ENCODE measurements at places on chromosomes 16 and 17. TPM values are rescaled to one million over a fixed set of nuclear protein-coding genes. Genes with fewer than 3 reads are reported as not detected.

ZNF207 gene
- total RNA-seq = 150 TPM

TBC1D3E gene
- total RNA-seq = not detected

KCNJ12 gene
- 3.1 TPM for total RNA-seq

MEIOC gene
- 0.28 TPM for total RNA-seq

KIF19 gene
- total RNA-seq = 0.85 TPM

RASL10B gene
- total RNA-seq = 2.4 TPM

B9D1 gene
- 32.1 TPM for total RNA-seq

ZBTB4 gene
- 64.8 TPM for total RNA-seq

Measured in kidney (tissue), 22 donors.